Adipose tissue (tissue), 3 donors: ENCODE measurements at places on chromosomes 2 and 18. TPM values are rescaled to one million over a fixed set of nuclear protein-coding genes. Genes with fewer than 3 reads are reported as not detected.

CCL20 gene
- polyA plus RNA-seq, result 3.4 TPM

TWIST2 gene
- 3.4 TPM for polyA plus RNA-seq

CHST9 gene
- 0.07 TPM for polyA plus RNA-seq

AQP12A gene
- polyA plus RNA-seq, result not detected

GLI2 gene
- polyA plus RNA-seq, result 0.42 TPM

CYTIP gene
- polyA plus RNA-seq, result 4.7 TPM

SCN7A gene
- polyA plus RNA-seq, result 2.5 TPM

KATNAL2 gene
- 6.7 TPM for polyA plus RNA-seq

GALNT5 gene
- polyA plus RNA-seq, result 0.01 TPM
